ENCODE measurements at places on chromosomes 13 and 19.

DNA sequence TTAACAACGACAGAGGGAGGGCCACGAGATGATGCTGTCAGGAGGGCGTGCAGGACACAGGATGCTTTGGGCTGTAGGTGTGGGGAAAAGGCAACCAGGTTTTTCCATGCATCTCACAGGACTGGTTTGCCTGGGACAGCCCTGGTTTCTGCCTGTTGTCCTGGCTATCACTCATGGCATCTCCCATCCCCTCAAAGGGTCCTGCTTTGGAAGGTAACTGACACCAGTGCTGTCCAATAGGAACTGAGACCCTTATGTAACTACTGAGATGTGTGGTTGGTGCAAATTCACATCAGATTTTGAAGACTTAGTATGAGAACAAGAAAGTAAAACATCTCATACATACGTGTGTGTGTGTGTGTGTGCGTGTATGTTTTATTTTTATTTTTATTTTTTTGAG lies 144.2 kb downstream of the URI1 start:
- DNase-seq: no peak

DNA sequence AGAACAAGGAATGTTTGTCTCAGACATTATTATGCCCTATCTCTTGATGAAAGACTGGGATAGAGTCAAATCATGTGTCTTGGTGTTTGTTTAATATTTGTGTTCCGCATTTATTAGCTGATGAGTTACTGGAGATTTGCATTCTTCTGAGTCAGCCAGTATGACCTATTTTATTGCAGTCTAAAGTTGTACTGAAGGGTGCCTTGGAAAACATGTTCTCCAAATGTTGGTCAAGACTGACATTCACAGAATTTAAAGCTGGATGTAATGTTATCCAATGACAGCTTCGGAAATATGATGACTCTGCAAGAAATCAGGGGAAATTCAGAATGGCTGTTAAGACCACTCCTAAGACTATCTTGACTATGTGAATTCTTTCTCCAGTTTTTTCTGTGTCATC lies 134.0 kb downstream of the KCNRG start:
- no peak for DNase-seq

- peak; percentile 4 for DNase-seq
Measured at GRCh38 chr13:51953347-51954195, 57.7 kb downstream of the ATP7B start.

DNA sequence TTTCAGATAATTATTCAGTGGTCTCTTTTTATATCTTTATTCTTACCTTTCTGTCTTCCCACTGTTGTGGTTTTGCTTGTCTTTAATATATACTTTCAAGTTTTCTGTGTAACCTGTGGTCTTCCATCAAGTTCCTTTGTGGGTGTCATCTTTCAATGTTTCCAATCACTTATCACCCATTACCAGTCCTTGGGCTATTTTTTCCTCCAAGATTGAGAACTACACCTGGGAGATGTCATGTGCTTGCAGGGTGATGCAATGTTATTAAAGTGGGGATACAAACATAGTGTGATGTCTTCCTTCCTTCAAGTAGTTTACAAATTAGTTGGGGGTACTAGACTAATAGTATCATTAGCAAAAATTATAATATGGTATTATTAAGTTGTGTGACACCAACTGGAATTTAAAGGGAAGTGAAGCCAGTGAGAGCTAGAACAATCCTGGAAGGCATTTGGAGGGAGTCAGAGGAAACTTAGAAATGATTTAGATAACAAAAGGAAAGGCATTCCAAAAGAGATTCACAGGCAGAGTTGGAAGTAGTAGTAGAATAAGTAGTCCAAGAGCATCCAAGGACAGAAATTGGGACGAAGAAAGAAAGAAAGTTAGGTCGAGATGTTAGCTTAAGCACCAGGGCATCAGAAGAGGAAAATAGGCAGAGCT lies 3.4 kb downstream of the FNDC3A start:
- no peak for DNase-seq

- DNase-seq: peak; percentile 94
Measured at GRCh38 chr19:14369399-14370168, 11.7 kb upstream of the ADGRE5 start.

DNA sequence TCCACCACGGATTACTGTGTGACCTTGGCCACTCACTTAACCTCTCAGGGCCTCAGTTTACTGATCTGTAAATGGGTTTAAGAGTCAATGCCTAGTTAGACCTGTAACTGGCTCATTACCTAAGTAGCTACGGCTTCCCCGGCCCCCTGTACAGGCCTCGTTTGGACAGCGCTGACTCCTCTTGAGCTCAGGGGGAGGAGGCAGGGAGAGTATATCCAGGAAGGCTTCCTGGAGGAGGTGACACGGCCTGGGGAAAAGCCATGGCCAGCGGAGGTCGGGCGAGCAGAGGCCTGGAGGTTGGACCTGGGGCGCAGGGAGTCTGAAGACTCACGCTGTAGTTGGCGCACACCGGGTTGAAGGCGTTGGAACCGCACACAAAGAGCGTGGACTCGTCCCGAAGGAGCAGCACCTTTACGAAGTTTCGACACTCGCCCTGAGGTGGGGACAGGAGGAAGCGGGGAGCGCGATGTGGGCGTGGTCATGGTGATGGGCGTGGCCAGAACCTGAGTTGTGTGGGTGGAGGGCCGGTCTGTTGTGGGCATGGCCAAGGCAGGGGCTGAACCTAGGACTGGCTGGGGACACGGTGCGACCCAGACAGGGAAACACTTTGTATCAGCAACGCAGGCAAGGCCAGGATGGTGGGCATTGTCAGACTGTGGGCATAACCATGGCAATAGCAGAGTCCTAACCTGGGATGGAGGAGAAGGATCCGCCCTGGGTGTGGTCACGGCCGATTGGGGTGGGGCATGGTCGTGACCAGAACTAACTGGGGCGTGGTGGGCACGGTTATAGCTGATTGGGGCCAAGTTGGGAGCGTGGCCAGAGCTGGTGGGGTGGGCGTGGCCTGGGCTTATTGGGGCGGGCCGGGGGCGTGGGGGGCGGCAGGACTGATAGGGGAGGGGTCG lies 3.6 kb downstream of the SEMA6B start:
- no peak for DNase-seq

DNA sequence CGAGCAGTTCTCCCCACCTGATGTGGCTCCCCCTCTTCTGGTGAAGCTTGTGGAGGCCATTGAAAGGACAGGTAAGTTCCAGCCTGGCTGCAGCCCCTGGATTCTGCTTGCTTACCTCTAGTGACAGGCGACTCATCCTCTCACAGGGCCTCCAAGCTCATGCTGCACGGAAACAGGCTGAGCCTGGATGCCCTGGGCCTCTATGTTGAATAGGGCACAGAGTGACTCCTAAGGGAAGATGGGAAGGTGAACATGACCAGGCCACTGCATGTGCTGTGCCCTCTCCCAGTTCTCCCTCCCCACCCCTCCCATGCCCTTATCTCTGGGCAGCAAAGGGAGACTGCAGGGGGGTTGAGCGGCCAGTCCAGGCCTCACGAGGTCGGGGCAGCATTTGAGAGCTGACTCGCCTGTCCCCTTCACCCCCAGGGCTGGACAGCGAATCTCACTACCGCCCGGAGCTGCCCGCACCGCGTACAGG lies 7.6 kb downstream of the PIK3R2 start:
- no peak for DNase-seq

DNA sequence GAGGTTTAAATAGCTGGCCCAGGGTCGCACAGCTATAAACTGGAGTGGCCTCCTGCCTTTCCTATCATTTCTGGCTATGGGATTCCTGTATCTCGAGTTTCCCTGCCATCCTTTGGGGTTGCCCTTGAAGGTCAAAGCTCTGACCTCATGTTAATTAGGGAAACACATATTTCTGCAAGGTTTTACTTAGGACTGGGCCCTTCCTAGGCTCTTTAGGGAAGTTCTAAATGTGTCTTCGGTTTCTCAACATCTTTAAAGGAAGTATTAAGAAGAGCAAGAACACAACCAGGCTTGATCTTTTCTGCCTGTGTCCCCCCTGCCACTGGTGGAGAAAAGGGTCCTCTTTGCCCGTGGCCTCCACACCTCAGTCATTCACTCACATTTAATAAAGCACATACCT lies 10.8 kb downstream of the LCP1 start:
- no peak for DNase-seq

DNA sequence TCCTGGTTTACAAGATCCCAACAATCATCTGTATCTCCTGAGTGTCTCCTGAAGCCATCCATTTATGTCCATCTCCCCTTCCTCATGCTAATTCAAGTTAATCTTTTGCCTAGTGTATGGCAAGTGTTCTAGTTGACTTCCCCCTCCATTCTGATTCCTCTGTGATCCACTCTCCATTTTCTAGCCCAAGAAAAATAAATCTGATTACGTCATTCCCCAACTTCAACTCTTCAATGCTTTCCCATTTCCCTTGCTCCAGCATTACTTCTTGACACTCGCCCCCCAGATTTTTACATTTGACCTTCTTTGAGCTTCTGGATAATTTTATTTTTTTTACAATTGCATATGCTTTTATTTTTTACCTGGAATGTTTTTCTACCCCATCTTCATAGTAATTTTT lies 640.8 kb downstream of the TBC1D4 start:
- no peak for DNase-seq

- DNase-seq: no peak
Measured at GRCh38 chr13:106922384-106922783, 354.4 kb upstream of the ARGLU1 start.

DNA sequence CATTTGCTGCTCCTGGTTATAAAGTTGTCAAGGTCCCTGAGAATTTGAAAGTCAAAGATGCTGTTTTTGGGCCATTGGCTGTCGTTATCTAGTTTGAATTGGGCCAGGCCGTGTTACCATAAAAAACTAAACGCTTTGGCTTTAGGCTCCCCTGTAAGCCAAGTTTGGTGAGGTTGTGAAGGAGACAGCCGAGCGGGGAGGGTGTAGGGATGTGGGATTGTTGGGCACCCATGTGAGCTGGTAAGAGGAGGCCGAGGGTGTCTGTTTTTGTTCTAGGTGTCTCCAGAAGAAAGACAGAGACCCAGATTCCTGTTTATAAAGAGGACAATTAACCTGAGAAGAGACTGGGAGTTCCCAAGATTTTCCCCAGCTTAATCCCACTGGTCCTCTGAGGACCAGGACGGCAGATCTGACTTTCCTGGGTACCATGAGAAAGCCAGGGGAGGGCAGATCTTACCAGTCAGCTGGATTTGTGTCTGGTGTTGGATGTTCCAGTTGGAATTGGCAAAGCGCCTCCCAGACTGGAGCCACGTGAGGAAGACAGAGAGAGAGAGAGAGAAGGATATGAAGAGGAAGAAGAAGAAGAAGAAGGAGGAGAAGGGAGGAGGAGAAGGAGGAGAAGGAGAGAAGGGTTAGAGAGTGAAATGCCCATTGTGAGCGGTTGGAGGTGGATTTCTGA lies 25.1 kb downstream of the TMEM255B start:
- DNase-seq: no peak

DNA sequence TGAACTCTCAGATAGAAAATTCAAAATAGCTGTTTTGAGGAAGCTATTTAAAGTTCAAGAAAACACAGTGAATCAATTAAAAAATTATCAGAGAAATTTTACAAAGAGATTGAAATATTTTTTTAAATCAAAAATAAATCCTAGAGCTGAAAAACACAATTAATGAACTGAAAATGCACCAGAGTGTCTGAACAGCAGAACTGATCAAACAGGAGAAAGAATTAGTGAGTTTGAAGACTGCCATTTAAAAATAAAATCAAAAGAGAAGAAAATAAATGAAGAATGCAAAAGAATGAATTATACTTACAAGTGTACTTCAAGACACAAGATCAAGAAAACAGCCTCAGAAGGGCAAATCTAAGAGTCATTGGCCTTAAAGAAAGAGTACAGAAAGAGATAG lies 1000.2 kb upstream of the ATXN8OS start:
- no peak for DNase-seq

DNA sequence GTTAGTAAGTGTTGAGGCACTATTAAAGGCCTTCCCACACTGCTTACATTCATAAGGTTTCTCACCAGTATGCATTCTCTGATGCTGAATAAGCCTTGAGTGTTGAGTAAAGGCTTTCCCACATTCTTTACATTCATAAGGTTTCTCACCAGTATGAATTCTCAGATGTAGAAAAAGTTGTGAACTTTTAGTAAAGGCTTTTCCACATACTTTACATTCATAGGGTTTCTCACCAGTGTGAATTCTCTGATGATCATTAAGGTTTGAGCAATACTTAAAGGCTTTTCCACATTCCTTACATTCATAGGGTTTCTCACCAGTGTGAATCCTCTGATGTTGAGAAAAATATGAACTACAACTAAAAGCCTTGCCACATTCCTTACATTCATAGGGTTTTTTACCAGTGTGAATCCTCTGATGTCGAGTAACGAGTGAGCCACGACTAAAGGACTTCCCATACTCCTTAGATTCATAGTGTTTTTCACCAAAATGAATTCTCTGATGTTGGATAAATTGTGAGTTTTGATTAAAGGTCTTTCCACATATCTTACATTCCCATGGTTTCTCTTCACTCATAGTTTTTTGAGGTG lies 24.2 kb downstream of the ZNF829 start:
- DNase-seq: no peak

DNA sequence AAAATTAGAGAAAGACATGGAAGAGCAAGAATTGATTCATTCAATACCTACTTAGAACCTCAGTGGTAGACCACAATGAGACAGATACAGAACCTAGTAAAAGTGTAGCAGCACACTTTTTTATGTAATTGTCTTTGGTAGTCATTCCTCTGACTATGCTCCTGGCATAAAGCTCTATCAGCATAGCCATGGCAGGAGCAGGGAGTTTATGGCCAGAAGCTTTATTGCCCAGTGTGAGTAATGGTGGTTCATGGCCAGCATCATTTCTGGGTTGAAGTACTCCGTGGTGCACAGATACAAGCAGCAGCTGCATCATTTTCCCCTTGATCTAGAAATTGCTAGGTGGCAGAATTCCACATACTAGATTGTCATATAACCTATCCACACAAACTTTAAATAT lies 352.6 kb downstream of the TBC1D4 start:
- DNase-seq: no peak

DNA sequence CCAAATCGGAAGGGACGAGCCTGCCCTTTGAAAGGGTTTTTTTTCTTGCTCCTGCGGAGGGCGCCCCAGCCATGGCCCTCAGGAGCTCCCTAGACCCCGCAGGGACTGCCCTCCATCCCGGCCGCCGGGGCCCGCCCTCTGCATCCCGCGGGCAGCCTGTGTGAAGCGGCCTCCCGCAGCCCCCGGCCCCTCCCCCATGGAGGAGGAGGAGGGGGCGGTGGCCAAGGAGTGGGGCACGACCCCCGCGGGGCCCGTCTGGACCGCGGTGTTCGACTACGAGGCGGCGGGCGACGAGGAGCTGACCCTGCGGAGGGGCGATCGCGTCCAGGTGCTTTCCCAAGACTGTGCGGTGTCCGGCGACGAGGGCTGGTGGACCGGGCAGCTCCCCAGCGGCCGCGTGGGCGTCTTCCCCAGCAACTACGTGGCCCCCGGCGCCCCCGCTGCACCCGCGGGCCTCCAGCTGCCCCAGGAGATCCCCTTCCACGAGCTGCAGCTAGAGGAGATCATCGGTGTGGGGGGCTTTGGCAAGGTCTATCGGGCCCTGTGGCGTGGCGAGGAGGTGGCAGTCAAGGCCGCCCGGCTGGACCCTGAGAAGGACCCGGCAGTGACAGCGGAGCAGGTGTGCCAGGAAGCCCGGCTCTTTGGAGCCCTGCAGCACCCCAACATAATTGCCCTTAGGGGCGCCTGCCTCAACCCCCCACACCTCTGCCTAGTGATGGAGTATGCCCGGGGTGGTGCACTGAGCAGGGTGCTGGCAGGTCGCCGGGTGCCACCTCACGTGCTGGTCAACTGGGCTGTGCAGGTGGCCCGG lies 815 bp downstream of the MAP3K10 start:
- no peak for DNase-seq

All from CD4-positive, alpha-beta T cell treated with Interleukin-4 for 4 hours (primary cell).